ENCODE measurements at places on chromosomes 7 and 10.

DNA sequence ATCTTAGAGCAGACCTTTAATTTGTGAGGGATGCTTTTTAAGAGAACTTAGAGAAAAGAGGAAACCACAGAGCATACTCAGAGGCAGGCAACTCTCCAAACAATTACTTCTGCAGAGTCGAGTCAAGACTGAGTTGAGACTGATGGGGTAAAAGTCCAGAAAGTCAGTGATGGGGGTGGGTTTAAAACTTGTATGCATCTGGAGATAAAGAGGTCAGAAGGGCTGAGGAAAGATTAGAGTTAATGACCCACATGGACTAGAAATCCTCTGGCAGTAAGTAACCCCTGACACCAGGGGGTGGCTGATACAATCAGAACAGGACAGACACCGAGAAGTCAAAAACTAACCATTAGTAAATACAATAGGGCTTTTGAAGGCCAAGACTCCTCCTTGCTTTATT lies 42.4 kb upstream of the SEPTIN7 start:
- DNase-seq = no peak

GRCh38 chr10:78290131-78290750 lies 256.6 kb downstream of the RPS24 start:
- no peak for DNase-seq

GRCh38 chr10:71232089-71232998 lies 20.0 kb downstream of the UNC5B start:
- DNase-seq = no peak

DNA sequence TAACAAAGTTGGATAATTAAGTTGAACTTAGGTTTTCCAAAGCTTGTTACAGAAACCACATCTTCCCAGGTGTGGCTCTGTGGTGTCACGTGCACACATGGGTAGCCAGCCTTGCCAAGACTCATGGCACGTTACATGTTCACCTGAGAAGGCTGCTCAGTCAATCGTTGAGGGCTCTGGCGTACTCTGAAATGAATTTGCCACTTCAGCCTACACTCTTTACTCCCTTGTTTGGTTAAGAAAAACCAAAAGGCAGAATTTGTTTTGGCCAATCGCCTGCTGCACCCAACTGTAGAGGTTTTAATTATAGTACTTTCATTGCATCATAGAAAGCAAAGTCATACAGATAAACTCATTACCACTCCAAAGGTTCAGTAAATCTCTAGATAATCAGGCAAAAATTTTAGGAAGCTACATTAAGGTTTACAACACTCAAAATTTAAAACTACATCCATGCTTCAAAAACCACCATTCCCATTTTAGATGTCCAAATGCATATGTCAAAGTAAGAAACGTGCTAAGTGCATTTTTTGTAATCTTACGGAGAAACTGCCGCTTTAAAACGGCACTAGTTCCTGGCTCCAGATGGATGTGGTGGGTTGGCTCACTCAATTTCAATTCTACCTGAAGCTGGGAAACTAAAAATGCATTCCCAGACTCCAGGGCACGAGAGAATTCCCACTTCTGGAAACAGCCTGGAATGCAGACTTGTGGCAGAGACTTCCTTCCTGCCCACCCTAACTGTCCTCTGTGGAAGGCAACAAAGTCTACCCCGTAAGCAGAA lies 88.4 kb downstream of the DIP2C start:
- no peak for DNase-seq

- no peak for DNase-seq
Measured at GRCh38 chr7:41336981-41337380, 365.9 kb downstream of the INHBA start.

GRCh38 chr10:69101451-69102095 lies 13.7 kb downstream of the SRGN start:
- DNase-seq = no peak

DNA sequence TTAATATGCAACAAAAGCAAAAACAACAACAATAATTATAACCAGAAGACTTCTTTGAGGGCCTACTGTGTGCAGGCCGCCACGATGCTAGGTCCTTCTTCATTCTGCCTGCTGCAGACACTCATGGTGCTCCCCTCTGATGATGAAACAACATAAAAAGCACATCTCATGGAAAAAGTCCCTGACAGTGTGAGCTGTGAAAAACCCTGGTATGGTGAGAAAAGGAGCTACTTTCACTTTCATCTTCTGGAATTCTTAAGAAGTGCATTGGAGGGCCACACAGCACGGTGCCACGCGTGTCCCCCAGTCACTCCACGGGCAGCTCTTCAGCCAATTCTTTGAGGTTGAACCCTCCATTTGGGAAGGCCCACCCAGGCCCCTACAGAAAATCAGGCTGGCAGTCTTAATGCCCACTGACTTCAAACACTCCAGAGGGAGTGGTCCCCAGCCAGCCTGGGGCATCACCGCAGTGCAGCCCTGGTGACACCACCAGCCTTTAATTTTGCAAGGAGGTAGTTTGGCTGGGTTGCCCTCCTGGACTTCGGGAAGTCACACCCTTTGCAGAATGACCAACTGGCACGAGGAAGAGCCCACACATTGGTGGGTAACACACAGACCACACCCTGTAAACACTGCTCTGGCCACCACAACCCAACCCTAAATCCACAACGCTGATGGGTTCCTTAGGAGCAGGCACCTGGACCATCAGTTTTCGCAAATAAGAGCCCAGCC lies 7.7 kb downstream of the KCNMA1 start:
- no peak for DNase-seq

DNA sequence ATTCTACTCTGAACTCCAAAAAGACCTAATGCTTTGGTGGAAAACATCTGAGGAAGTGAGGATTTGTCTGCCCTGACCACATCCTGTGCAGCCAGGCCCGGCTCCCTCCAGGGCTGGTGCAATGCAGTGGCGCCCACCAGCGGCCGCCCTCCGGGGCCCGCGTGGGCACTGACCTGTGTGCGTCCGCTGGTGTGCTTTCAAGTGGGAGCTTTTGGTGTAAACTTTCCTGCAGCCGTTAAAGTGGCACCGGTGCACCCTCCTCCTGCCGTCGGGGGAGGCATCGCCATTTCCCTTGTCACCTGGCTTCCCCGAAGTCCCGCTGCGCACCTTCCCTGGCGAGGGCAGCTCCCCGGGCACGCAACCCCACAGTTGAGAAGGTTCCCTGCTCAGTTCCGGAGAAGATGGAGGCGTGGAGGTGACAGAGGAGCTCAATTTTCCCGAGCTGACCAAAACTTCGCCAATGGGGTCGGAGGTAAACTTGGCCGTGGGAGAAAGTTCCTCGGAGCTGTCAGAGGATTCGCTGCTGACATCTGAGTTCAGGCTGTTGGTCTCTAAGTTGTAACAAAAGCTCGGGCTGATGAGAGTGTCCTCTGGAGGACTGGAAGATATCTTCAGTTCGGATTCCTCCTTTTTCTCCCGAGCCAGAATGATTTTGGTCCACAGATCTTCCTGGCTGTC lies 3.4 kb downstream of the KLF6 start:
- DNase-seq = no peak

- DNase-seq = no peak
Measured at GRCh38 chr7:81549484-81550016, 220.3 kb downstream of the HGF start.

DNA sequence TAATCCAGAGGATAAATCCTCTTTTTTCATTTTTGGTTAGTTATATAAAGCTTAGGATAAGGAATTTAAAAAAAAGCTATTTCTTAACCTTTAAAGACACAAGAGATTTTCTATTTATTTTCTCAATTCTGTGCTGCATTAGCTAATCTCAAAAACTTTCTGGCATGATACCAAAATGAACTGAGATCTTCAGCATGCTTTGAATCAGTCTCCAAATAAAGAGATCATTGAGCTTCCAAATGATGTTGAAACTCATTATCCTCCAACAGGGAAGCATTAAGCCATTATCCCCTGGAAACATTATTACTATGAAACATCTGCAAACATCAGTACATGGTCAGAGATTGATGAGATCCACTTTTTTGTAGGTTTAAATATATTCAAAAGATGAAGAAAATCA lies 350.3 kb upstream of the TEX47 start:
- no peak for DNase-seq

GRCh38 chr7:3310884-3311283 lies 9.8 kb downstream of the SDK1 start:
- DNase-seq = no peak

- DNase-seq = no peak
Measured at GRCh38 chr7:101991860-101992259, 174.4 kb downstream of the CUX1 start.

DNA sequence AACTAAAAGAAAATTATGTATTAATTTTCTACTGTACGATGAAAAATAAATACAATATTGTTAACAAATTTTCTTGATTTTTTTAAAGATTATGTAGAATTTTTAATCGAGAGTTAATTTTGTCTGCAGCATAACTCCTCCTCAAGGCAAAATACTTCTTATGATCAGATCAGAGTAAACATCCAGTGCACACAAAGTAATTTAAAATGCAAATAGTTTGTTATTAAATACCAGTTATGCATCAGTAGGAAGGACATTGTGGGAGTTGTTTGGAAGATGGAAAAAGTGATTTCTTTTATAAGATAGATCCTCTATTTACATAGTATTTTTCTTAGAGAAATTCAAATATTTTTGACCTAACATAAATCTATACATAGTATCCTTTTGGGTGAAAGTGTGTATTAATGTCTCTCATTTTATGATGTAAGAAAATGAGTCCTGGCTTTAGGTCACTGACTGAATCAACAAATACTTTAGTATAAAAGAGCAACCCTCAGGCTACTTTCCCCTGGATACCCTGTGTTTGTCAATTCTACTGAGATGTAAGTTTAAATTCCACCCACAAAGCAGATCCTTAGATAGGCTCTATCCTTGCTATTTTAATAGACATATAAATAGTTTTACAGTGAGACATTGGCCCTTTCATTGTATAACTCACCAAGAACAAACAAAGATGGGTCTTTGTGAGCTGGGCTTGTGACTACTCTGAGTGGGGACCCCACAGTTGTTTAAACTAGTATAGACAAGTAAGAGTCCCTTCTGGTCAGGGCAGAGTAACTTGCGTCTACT lies 1133.7 kb downstream of the GATA3 start:
- DNase-seq = no peak

GRCh38 chr7:97851683-97852082 lies 20.5 kb downstream of the ASNS start:
- DNase-seq = no peak

DNA sequence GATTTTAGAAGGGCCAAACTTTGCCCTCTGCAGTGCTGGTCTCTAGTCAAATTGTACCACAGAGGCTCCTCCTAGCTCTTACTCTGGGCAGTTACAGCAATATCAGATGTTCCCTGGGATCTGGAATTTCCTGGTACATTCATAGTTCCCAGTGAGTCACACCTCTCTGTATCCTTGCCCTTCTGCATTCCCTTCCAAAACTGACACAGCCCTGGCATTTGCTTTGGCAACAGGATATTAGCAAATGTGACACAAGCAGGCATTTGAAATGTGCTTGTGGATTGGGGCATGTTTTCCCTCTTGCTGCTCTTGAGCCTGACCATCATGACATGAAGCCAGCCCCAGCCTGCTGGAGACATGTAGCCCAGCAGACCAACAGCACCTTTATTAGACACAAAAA lies 284.7 kb upstream of the AKR1E2 start:
- DNase-seq = no peak

DNA sequence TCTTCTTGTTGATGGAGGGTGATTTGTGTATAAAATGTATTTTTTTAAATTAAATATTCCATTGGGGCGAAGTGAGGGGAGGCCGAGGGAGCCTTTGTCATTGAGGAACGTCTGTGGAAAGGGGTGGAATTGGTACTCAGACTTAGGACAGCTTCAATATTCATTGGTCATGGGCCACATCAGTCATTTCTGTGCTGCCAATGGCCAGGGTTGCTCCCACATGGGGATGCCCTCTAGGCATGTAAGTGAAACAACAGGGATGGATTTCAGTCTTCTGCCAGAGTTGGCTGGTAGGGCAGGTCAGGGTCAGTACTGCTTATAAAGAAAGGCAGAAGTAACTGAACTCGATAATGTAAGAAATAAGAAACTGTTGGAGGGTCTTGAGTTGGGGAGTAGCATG lies 47.2 kb downstream of the NEURL1 start:
- DNase-seq = no peak

DNA sequence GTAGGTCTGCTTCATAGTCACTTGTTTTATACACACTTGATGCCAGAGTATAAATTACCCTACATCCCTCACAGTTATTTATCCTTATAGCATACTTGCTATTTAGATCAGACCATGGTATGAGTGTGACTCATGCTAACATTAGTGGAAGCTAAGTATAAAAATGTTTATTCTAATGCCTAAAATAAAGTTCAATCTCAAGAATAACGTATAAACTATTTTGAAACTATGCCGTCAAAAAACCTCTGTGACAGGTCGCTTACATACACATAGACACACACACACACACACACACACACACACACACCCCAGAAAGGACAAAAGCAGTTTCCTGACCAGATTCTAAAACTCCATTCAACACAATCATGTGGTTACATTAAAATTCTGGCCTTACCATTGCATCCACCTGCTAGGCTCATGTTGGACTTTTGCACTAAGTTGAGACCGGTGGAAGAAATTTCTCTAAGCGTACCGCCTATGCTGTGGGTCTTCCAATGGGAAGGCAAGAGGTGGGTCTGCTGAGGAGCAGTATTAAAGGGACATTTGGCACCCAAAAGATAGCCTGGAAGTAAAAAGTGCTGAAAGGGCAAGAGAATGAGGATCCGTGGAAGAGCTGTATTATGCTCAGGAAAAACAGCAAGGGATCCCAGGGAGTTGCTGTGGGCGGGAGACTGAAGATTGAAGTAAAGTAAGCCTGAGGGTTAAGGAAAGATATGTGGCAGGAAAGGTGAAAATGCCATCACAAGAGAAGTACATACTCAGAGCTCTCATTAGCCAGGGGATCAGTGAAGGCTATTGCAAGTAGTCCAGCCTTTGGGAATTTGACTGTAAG lies 5.0 kb downstream of the FOXP2 start:
- no peak for DNase-seq

GRCh38 chr10:27783660-27784059 lies 38.0 kb upstream of the MKX start:
- no peak for DNase-seq

DNA sequence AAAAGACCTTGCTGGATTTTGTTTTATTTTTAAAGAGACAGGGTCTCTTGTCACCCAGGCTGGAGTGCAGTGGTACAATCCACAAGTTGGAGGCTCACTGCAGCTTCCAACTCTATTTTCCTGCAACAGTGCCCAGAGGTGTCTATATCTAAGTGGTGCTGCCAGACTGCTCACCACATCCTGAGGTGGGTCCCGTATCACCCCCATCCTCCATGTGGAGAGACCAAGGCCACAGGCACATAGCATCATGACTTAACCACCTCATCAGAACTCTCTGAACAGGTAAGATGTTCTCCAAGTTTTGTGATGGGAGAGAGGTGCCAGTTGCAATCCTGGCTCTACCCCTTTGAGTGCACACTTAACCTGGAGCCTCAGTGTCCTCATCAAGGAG lies 98.2 kb downstream of the RNF216 start:
- no peak for DNase-seq
